ENCODE measurements at places on chromosomes 6 and 20.
A peak's percentile ranks its signal among the peaks of the same experiment; 100 is the strongest.

DNA sequence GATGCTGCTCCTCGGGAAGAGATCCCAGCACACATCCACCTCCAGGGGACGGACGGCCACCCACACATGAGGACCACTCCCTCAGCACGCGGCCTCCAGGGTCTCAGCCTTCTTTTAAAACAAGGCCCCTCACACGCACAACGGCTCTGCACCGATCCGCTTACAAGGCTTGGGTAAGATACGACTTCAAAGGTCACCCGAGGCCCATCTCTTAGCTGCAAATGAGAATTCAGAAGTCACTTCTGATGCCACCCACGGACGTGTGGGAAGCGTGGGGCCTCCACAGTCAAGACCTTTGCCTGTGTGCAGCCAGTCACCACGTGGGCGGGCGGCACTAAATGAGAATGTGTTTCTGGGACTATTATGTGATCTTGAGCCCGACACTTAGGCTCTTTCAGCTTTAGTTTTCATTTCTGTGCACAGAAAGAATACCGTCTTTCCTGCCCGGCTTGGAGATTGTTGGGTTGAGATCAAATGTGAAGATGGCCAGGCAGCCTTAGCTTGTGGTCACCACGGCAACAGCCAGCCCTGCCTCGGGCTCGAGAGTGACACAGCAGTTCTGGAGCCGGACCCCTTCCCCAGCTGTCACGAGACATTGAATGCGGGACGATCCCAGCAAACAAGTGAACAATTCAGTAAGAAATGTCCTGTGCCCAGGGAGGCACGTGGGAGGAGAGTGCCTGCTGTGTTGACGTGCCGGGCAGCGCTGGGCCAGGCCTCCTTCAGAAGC is 91.6 kb downstream of the RAMACL start:
- peak; percentile 38 for DNase-seq

GRCh38 chr6:33662318-33662717 is 41.2 kb downstream of the ITPR3 start:
- no peak for DNase-seq

- DNase-seq: no peak
These were observed 21.3 kb upstream of the HLA-DRB5 start for GRCh38 chr6:32551410-32551809.

GRCh38 chr20:16488086-16488485 is 85.2 kb downstream of the KIF16B start:
- DNase-seq: no peak

DNA sequence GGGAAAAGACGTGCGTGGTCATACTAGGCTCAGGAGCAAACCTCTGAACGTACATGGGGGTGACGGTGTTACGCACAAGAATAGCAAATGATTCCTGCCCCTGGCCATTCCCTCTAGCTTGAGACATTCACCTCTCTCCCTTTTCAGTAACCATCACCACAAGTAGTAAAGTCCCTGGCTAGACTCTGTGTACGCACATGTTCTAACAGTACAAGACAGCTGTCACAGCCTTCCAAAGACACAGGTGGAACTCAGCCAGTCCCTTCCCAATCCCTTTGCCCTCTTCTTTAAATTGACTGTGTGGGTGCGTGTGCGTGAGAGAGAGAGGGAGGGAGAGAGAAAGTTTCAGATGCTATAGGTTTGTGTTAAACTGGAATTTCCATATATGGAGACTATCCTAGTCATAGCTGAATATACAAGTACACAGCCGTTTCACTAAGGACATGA is 67.3 kb downstream of the LY86 start:
- no peak for DNase-seq

GRCh38 chr6:98946266-98946878 is 1.4 kb downstream of the FBXL4 start:
- DNase-seq: no peak

GRCh38 chr6:41546866-41547798 is 951 bp downstream of the FOXP4 start:
- no peak for DNase-seq

GRCh38 chr20:51554538-51555165 is 12.1 kb upstream of the NFATC2 start:
- DNase-seq: no peak

GRCh38 chr6:157989541-157990289 is 8.1 kb downstream of the SYNJ2 start:
- DNase-seq: no peak

Data from stimulated activated CD4-positive, alpha-beta T cell treated with anti-CD3 and anti-CD28 coated beads, TNF-alpha, amount 100 ng/mL, for 48 hours (primary cell).